ENCODE measurements at places on chromosomes 2 and 18.
A peak's percentile ranks its signal among the peaks of the same experiment; 100 is the strongest.

DNA sequence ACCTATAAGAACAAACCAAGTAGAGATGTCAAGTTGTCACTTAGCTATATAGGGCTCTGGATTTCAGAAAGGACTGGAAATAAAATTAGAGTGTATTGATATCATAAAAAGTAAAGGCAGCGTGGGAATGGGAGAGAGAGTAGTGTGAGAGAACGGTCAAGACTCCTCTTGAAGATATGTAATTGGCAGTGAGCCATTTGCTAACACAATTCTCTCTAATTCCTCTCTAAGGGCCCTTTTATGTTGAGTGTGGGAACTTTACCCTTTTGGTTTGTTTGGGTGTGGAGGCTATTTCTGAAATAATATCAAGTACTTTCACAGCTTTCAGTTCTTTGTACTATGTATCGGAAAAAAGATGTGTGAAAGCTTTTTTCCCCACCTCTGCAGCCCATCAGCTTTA, 196.8 kb downstream of the LRRTM4 start:
- no peak for DNase-seq

GRCh38 chr2:224094413-224094812, 55.3 kb upstream of the SERPINE2 start:
- DNase-seq = no peak

GRCh38 chr2:4762951-4763376, 929.2 kb upstream of the SOX11 start:
- DNase-seq = peak; percentile 33

GRCh38 chr2:85796046-85796340, 42.2 kb downstream of the ATOH8 start:
- DNase-seq = no peak

DNA sequence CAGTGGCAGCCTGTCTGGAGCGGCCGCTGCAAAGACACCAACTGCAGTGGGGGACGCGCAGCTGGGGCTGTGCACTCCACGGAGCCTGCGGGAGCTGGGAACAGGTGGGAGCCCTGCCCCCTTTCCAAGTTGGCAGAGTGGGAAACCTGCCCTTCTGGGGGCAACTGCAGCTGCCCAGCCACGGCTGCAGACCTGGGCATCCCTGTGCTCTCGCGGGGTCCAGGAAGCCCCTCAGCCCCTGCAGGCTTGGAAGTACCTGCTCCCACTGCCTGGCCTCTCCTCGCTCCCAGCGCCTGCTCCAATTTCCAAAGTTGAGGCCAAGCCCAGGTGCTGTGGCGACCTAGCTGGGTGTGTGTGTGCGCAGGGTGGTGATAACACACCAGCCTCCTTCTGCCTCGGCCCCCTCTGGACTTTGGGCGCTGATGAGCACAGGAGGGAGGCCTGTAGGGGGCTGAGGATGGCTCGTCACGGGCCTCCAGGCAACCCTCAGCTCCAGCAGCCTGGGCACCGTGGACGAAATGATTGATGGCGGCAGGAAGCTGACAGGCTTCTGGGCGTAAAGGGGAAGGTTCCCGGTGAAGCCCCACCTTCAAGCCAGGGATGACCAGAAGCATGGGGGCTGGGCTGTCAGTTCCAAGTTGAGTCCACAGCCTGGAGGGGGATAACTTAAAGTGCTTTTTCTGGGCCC, 76.9 kb downstream of the PTPN4 start:
- no peak for DNase-seq

- no peak for DNase-seq
Observed at GRCh38 chr2:182717416-182717815, 1.4 kb downstream of the DNAJC10 start.

GRCh38 chr18:77254711-77255405, 5.2 kb downstream of the GALR1 start:
- no peak for DNase-seq

DNA sequence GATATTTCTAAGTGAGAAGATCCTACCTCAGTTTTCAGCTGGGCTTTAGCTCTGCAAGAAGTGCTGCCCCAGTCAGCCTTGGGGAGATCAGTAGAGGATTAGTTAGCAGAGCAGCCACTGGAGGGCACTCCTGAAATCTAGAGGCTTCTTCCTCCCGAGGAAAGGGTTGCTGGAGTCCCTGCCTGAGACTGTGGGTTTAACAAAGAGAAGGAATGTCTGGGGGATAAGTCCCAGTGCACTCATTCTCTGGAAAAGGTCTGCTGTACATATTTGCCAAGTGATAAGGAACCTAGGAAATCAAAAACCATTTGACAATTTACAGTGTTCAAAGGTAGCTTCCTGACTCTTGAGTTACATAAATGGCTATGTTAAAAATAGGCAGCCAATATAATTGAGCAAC, 207.2 kb downstream of the SLC8A1 start:
- peak; percentile 82 for DNase-seq

DNA sequence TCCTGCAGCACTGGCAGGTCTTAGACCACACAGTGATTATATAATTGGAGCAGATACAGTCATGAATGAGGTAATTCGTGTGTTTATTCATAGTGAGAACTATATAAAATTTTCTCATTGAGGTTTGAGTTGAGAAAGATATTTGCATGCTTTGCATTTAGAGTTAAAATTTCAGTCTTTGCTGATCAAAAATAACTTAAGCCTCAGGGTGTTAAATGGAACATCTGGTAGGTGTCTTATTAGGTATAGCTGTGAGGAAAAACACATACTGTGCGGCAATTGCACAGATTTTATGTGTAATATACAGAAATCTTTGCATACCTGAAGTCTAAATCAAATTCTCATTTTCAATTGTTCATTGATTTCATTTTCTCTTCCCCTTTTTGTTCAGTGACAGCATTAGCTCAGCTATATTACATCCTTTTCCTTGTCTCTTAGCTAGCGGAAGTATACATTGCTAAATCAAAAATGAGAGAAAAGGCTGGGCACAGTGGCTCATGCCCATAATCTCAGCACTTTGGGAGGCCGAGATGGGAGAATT, 21.2 kb downstream of the GORASP2 start:
- no peak for DNase-seq

DNA sequence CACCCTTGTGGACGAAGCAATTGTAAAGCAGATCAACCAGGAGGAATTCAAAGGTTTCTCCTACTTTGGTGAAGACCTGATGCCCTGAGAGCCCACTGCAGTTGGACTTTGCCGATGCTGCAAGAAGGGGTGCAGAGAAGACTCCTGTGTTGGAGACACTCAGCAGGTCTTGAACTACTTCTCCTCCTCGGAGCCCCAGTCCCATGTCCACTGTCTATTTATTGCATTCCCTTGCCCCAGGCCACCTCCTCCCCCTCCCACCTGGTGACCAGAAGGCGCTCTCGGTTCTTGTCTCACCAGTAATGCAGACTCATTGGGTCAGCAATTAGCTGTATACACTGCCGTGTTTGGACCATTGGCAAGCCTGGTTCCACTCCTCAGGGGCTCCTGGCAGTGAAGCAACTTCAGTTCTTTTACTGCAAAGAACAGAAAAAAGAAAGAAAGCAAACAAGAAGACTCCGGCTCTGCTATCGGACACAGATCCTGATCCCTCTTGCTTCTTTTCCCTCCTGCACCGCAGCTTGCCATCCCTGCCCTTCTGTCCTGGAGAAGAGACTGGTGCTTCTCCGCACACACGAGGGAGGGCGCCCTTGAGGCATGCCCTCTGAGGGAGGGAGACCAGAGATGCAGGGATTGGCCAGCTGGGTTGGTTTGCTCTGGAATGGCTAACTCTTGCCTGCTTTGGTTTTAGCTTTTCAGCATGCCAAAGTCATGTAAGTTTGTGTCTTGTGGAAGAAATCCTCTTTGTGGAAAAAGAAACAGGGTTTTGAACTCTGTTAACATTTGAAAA, 112.2 kb upstream of the EPAS1 start:
- DNase-seq = no peak

- DNase-seq = no peak
Observed at GRCh38 chr18:50038448-50038847, 156.5 kb downstream of the MYO5B start.

DNA sequence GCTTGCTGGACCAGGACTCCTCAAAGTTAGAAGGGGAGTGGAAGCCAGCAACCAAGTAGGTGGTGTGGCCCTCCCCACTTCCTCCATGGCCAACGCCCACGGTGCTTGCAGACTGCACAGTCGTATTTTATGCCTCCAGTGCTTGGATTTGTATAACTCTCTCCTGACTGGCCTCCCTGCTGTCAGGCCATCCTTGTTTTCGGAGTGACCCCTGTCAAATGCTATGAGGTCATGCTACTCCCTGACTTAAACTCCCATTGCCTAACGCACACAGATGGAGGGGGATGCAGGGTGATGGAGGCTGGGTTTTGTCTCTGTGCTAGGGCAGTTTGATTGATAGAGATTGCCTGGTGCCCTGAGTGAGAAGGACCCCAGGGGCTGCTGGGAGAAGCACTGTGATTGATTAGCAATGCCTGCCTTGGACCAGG, 36.1 kb downstream of the GLI2 start:
- DNase-seq = peak; percentile 77

DNA sequence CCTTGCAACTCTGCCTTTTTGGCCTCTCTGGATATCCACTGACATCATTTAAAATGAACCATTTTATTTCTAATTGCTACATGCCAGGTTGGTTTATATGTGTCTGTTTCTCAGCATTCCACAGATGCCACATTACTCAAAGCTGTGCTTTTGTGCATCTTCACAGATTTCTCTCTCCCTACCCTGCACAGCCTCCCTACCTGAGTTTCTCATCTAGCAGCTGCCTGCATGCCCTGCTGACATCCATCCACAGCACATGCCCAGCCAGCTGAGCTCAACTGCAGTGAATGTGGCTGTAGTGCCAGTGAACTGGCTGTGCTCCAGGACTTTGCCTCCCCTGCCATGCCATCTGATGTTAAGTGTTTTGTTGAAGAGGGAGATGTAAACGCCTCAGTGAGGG, 44.5 kb downstream of the PKP4 start:
- DNase-seq = no peak

DNA sequence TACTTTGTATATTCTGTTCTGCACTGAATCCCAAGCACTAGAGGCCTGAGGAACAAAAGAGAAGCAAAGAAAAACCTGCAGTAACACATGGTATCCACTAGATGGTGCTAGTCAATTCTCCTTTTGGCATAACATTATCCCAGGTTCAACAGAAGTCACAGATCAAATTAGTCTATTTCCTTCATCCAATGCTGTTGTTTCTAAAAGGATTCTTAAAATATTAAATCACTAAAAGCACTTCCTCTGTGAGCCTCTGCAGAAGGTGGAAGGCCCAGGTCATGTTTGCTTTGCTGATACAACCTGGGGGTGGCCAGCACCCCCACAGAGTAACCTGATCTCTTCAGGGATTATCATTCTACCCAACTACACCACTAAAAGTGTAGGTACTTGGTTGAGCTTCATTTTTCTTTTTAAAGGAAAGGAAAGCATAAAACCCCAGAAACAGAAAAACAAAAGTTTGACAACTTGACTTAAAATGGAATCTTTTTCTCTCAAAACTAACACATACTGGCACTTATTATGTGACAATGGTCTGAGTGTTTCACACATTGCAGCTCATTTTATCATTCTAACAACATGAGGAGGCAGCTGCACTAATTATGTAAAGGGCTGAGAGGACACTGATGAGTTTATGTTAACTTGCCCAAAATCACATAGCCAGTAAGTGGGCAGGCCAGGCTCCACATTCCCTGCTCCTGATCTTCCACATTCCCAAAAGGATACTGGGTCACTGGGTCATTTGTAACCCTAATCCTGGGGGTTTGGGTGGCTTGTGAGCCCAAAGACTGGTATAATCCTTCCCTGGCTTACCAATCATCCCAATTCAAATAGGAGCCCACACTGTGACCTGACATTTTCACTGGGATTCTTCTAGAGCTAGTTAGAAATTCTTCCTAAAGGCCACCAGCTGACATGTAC, 66.8 kb upstream of the DNER start:
- peak; percentile 70 for DNase-seq

DNA sequence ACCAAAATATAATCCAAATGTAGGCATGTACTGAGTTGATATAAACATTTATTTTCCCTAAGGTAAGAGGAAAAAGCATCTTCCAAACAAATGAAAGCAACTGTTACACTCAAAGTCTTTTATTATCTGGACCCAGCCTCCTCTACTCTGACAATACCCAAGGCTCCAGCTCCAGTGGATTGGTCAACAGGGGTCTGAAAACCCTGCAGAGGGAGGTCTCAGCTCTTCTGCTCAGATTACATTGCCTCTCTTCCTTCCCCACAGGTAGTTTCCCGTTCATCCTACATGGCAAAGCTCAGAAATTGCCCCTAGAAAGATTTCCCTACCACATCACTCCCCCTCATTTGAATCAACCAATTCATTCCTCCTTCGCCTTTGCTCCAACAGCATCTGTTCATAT, 457.0 kb downstream of the METTL4 start:
- DNase-seq = no peak

DNA sequence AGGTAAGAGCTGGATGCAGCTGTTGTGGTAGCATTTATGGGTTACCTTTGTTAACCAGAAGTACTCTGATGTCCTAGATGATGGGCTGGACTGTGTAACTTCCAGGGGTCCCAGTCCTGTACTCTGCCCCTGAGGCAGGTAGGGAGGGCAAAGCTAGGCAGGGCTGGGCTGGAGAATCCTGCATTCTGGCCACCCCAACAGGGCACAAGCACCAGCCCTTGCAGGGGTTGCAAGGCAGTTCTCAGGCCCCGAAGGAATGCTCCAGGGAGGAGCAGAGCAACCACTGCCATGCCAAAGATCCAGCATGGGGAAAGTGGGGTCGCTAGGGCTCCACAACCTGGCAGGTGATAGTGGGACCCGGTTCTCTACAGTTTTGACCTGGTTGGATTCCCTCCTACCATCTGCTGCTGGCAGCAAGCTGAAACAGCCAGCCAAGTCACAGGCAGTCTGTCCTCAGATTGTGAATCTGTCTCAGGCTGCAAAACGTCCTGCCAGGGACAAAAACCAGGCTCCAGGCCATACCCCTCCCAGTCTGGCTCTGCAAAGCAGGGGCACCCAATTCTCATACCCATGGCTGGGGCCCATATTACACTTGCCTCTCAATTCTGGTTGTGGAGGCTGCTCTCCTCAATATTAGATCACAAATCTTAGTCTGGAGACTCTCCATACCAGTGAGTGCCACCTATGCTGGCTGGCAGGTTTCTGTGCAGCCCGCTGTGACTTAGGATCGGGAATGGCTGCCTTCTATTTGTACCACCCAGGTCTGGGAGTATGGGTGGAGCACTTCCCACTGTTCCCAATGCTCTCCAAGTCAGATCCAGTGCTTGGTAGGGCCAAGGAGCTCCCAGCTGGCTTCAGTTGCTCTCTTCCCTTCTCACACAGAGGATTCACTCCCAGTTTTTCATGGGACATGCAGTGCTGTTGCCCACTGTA, 61.1 kb downstream of the SMCHD1 start:
- no peak for DNase-seq

- no peak for DNase-seq
Observed at GRCh38 chr2:232886632-232887031, 16.6 kb downstream of the SNORC start.

DNA sequence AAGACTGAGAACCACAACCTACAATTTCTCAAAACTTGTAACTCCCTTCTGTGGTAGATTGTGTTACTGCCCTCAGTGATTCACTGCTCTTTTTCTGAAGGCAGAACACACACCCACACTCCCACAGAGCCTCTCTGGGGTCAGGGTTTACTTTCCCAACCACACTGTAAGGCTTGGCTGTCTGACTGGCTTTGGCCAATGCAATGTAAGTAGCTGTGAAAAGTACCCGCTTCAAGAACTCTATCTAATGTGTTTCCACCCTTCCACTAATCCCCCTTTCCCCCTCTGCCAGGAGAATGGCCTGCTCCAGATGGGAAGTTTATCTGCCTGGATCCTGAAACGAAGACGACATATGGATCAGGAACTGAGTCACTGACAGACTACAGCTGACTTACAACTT, 222.7 kb downstream of the CDH2 start:
- peak; percentile 86 for DNase-seq

- DNase-seq = no peak
Observed at GRCh38 chr2:200021449-200022114, 66.2 kb downstream of the MAIP1 start.

GRCh38 chr2:63819765-63820717, 21.7 kb upstream of the UGP2 start:
- DNase-seq = peak; percentile 81
